ENCODE measurements at places on chromosomes 12 and 14.

DNA sequence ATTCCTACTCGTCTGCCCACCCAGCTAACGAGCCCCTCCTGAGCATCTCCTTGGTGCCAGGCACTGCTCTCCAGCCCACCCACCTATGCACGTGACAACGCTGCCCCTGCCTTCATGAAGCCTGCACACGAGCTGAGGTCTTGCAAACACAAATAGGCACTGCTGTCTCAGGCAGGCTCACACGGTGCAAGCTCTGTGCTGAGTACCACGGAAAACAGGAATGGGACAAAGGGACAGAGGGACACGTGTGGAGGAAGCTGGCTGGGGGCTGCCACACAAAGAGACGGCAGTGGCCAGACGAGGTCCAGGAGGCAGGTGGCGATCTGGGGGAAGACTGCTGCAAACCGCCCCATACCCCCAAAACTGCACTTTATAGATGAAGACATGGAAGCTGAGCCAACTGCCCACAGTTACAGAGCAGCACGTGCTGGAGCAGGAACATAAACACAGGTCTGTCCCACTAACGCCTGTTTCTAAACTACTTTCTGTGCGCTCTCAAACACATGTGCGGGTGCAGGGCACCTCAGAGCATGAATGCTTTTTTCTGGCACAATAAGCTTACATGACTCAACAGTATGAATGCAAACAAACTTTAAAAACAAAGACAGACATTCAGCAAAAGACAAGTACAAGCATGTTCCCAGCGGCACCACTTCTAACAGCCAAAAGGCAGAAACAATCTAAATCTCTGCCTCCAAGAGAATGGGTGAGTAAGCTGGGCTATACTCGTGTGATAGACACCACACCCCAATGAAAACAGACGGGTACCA lies 64.5 kb downstream of the AMN start:
- DNase-seq: no peak

- no peak for DNase-seq
Observed at GRCh38 chr12:48031135-48031960, 27.1 kb upstream of the COL2A1 start.

GRCh38 chr12:122943196-122943595 lies 23.1 kb downstream of the ABCB9 start:
- no peak for DNase-seq

DNA sequence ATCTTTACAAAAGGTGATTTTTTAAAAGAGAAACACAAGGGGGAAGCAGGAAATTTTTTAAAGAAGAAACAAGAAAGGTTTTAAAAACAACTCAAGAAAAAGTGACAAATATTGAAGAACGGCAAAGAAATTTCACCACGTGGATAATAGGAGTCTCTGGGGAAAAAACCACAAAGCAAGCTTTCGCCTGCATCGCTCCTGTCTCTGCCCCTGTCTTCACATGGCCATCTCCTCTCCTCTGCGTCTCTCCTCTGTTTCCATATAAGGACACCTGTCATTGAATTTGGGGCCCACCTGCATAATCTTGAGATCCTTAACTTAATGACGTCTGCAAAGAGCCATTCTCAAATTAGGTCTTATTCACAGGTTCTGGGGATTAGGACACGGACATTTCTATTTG lies 175.8 kb downstream of the ETV6 start:
- DNase-seq: no peak

- no peak for DNase-seq
Observed at GRCh38 chr12:9240776-9241175, 32.6 kb upstream of the PZP start.

- DNase-seq: no peak
Observed at GRCh38 chr14:95784137-95784536, 70.2 kb upstream of the TCL1A start.

GRCh38 chr14:75989134-75989533 lies 3.6 kb downstream of the IFT43 start:
- DNase-seq: no peak

DNA sequence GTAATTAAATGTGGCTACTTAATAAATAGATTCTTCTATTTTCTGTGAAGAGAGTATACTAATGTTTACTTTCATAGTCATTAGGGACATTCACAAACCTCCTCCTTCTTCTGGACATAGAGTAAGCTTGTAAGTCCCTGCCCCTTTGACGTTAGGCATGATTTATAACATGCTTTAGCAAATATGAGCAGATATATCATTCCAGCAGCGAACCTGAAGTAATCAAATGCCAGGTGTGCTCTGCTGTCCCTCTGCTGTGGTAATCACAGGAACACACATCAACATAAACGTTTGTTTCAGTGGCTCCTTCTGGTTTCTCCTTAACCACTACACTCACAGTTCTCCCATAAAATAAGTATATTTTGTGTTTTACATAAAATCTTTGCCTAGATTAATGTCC lies 961.8 kb downstream of the FLRT2 start:
- no peak for DNase-seq

DNA sequence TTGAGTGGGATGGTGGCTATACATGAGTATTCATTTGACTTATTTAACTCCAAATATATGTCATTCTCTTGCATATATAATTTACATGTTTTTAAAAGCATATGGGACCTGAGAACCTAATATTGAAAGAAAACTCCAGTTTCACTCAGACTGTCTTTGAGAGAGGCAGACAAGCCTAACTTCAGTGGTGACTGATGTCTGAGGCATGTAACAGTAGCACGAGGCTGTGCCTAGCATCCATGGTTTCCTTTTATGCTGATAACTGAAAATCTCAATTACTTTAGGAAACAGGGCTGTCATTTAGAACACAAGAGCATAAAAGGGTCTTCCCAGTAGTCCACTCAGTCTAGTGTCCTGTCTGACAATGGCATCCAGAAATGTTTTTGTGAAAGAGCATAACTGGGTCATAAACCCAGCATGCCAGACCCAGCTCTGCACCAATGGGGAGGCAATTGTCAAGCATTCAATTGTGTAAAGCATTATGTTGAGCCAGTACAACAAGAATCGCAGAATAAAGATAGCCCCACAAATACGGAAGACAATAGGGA lies 24.3 kb downstream of the MAPK1IP1L start:
- DNase-seq: no peak

DNA sequence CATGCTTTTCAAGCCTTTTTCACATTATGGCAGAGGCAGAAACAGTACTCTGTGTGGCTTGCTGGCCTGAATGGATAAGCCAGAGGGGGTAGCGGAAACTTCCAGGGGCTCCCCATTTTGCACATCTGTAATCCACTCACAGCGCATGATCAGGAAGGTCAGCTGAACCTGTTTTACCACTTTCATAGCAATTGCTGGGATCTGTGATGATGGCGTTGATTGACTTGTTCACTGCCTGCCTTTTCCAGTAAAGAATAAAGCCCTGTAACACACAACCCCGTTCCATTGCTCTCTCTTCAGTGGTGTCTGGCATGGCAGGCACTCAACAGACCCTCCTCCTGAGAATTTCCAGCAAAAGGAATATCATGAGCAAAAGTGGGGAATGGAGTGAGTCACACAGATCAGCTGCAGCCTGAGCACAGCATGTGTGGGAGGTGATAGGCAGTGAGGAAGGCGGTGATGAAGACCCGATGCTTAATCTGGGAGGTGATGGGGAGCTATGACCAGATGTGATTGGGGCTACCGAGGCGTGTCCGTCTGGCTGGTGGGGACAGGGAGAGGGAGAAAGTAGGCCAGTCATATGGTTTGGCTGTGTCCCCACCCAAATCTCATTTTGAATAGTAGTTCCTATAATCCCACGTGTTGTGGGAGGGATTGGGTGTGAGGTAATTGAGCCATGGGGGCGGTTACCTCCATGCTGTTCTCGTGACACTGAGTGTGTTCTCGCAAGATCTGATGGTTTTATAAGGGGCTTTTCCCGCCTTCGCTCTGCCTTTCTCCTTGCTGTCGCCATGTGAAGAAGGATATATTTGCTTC lies 44.7 kb upstream of the CHST11 start:
- no peak for DNase-seq

DNA sequence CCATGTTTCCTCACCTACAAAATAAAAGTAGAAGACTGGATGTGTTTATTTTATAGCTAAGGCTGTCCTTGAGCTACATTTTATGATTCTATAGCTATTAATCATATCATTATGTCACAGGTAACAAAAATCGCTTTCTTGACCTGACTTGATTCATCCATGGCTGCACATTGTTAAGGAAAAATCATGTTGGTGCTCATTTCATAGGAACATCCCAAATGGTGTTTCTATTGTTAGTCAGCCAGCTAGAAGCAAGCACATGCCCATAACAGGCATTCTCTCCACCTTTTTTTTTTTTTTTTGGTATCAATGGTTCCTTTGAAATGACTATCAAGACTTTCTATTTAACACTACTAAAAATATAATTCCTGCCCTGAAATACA lies 45.3 kb upstream of the PTHLH start:
- DNase-seq: no peak

DNA sequence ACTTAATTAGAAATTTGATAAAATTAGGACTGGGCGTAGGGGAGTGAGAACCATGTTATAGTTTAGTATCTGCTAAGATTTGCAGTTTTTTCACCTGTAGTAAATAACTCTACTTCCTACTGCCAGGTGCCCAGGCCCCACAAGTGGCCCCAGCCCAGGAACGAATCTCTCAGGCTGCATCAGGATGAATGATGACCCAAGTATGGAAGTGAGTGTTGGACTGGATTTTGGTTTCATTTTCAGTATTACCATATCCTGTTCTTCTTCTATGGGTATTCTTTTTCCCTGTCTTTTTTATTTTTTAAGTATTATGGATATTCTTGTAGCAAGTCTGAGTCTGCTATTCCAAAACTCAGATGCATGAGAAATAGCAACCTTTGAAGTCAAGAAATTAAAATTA lies 120.3 kb upstream of the BCAT1 start:
- no peak for DNase-seq

- DNase-seq: no peak
Observed at GRCh38 chr12:6540181-6540877, 6.0 kb downstream of the GAPDH start.

- DNase-seq: no peak
Observed at GRCh38 chr12:52082026-52082668, 2.6 kb downstream of the SMIM41 start.

GRCh38 chr12:130689408-130690405 lies 26.4 kb downstream of the RIMBP2 start:
- no peak for DNase-seq

DNA sequence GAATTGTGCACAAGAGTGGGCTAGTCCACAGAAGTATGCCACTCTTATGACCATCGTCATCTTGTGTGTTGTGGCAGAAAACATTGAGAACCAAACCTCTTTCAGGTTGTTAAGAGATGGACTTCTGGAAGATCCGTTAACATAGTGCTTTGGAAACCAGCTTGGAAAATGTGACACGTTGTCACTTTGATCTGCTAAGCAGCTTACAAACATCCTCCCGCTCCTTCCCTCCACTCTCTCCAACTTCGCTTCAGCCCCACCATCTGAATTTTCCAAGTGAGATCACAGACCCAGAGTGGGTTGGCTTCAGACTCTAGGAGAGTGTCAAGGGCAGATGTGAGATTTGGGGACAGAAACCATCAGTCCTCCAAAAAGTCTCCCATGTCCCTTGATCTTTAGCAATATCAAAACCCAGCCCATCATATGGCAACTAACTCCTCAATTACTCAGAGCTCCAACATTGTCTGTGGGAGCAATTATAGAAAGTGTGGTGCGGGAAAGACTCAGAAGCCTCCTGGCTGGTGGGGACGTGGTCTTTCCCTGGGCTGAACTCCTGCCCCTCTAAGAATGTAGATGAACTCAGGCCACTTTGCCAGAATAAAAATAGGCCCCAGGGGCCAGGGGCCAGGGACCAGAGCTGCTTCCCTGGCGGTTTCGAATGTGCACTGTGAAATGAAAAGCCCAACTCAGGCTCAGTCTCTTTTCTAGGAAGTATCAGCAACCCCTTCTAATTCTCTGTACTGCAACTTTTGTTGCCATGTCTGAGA lies 129.5 kb downstream of the SLC38A6 start:
- no peak for DNase-seq

GRCh38 chr14:92930737-92931602 lies 8.0 kb downstream of the CHGA start:
- no peak for DNase-seq

DNA sequence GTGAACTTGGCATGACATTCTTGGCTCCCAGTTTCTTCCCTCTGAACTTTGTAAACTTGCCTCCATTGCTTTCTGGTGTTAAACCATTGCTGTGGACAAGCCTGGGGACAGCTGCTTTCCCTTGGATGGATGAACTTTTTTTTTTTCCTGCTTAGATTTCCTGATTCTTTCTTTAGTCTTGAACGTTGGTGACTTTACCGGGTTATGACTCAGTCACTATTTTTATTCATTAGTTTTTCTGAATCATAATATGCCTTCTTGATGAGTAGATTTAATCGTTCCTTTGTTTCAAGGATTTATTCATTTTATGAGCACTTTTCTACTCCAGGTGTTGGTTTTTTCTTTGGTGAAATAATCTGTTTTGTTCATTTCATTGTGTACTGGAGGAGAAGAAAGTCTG lies 155.0 kb upstream of the RTL1 start:
- DNase-seq: no peak

GRCh38 chr14:84312551-84312950 lies 1217.4 kb upstream of the FLRT2 start:
- DNase-seq: no peak

GRCh38 chr12:130555628-130556485 lies 160.2 kb downstream of the RIMBP2 start:
- no peak for DNase-seq

- no peak for DNase-seq
Observed at GRCh38 chr14:67166450-67166853, 22.8 kb upstream of the GARIN2 start.

DNA sequence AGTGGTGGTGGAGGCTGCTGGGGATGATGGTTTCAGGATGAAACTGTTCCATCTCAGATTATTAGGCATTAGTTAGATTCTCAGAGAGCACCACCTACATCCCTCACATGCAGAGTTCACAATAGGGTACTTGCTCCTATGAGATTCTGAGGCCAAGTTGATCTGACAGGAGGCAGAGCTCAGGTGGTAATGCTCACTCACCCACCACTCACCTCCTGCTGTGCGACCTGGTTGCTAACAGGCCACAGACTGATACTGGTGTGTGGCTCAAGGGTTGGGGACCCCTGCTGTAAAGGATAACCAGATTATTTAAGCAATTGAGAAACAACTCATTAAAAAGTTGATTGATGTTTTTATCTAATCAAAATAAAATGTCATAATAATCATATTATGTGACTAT lies 248.5 kb downstream of the RERGL start:
- DNase-seq: no peak

DNA sequence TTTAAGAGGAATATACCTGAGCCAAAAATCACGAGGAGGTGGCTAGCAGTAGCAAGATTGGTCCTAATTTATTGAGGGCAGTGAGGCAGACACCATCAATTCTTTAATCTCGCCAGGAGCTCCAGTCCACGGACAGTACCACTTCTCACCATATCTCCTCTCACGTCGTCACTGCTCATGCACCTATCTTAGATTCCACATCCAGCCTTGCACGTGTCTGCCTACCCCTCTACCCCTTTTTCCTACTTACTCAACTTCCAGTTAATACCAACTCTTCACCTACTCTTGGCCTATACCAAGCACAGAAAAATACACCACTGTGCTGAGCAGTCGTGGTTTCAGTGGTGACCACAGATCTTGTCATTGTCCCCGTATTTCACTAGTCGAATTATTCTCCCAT lies 246.1 kb downstream of the DPF3 start:
- no peak for DNase-seq

All from activated CD8-positive, alpha-beta memory T cell treated with anti-CD3 and anti-CD28 coated beads for 48 hours (primary cell).